T-helper 2 cell treated with Interferon-gamma antibody and Interleukin-4, amounts not matched to agents 100 ng/mL and 5 ng/mL, for 36 hours (primary cell): ENCODE measurements at places on chromosomes 13 and 19. TPM values are rescaled to one million over a fixed set of nuclear protein-coding genes. Genes with fewer than 3 reads are reported as not detected.

Gene ELANE
- not detected in 2 replicates for total RNA-seq

Gene IQCN
- total RNA-seq = 4.9 and 5.4 TPM in 2 replicates

Gene NECTIN2
- not detected in 2 replicates for total RNA-seq

Gene ZNF701
- total RNA-seq = 23.7 and 24.5 TPM in 2 replicates

Gene CEACAM21
- total RNA-seq = 44.3 and 49.9 TPM in 2 replicates

Gene IL11
- 0.55 and 0.61 TPM in 2 replicates for total RNA-seq

Gene KLK13
- not detected in 2 replicates for total RNA-seq

Gene ZNF486
- total RNA-seq = 4.5 and 5.5 TPM in 2 replicates

Gene HCN2
- total RNA-seq = 1.5 and 1.9 TPM in 2 replicates

Gene S1PR5
- total RNA-seq = not detected in 2 replicates

Gene SPTBN4
- 0.20 and 0.57 TPM in 2 replicates for total RNA-seq

Gene ZNF625
- 4.2 and 5.0 TPM in 2 replicates for total RNA-seq

Gene PRX
- 0.77 and 0.80 TPM in 2 replicates for total RNA-seq

Gene OR7C1
- not detected in 2 replicates for total RNA-seq

Gene PSG11
- not detected in 2 replicates for total RNA-seq

Gene RGL3
- total RNA-seq = not detected in 2 replicates

Gene ZNF497
- total RNA-seq = 0.73 and 1.1 TPM in 2 replicates

Gene YJEFN3
- 9.5 and 11.1 TPM in 2 replicates for total RNA-seq

Gene NRTN
- 0.25 and 0.50 TPM in 2 replicates for total RNA-seq

Gene SULT2B1
- 0.16 TPM in 1 of 2 replicates, not detected in the other for total RNA-seq

Gene ICAM3
- 183 and 185 TPM in 2 replicates for total RNA-seq

Gene C13orf46
- total RNA-seq = 4.1 and 4.5 TPM in 2 replicates

Gene KCNC3
- total RNA-seq = 9.4 and 9.5 TPM in 2 replicates

Gene BRD4
- total RNA-seq = 115 and 117 TPM in 2 replicates

Gene CEACAM5
- not detected in 2 replicates for total RNA-seq

Gene LSR
- total RNA-seq = 0.70 and 1.2 TPM in 2 replicates

Gene ZNF563
- 2.4 and 2.5 TPM in 2 replicates for total RNA-seq
